Eye (tissue), 1 donor: ENCODE measurements at places on chromosomes 6 and 20.
A peak's percentile ranks its signal among the peaks of the same experiment; 100 is the strongest.

DNA sequence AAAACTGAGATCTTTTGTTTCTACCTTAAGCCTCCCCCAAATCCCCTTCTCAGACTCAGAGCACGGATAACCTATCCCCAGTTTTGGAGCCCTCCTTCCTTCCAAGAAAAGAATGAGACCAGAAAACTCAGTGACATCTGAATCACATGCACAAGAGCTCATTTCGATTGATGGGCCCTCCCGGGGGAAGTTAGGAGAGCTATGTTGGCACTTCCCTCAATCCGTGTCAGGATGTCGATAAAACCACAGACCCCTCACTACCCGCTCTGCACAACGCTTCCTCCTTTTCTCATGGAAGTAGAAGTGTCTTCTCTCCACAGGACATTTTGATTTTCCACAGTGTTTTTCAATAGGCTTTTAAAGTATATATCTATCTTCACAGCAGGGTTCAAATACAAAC, 332.4 kb downstream of the HACE1 start:
- no peak for DNase-seq

DNA sequence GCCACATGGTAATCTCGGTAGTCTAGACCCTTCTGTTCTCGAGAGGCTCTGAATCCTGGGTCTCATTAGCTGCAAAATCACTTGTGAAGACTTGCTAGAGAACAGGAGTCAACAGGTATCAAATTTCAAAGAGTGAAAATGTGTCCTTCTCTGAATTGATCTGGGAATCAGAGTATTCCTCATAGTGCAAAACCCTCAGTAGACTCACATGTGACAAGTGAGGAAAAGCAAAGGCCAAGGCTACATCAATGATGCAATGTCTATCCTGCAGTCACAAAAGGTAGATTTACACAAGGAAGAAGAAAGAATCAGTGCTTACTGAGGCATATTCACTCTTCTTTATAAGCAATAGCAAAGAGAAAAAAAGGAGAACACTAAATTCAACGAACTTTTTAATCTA, 1220.0 kb upstream of the GJE1 start:
- DNase-seq = peak; percentile 3

- DNase-seq = no peak
Measured at GRCh38 chr20:62186887-62187866, 4.3 kb downstream of the MTG2 start.

- peak; percentile 38 for DNase-seq
Measured at GRCh38 chr6:150549674-150550101, 50.0 kb upstream of the PLEKHG1 start.

DNA sequence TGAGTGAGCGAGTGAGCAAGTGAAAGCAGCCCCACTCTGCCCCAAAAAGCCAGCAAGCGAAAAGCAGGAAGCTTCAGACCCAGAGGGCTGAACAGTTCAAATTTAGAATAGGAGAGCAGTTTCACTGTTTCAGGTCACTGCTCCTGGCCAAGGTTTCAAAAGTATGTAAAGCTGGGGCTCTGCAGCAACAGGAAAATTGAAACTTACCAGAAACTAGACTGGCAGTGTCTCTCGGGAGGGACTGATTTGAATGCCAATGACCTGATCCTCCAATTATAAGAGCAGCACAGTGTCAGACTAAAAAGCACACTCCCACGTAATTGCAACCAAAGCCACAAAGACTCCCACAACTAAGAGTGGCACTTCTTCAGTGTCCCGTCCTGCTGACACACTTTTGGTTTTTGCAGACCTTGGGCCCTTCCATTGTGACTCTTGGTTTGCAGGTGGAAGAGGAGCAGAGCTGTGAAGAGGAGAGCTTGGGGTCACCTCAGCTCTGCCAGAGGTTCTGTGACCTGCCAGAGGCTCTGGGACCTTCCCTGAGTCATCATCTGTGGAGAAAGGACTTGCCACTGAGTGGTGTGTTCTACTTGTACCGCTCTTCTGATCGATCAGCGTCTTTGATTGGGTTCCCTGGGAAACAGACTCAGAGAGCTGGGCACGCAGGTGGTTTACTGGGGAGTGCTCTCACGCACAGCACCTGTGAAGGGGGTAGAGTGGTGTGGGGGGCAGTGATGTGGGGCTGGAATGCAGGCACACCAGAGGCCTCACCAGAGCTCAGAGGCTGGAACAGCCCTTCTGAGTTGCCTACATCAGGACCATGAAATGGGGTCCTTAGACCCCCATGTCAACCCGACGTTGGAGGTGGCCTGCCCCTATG, 52.7 kb upstream of the PTGIS start:
- DNase-seq = no peak

GRCh38 chr6:15842727-15843117, 179.9 kb upstream of the DTNBP1 start:
- no peak for DNase-seq

DNA sequence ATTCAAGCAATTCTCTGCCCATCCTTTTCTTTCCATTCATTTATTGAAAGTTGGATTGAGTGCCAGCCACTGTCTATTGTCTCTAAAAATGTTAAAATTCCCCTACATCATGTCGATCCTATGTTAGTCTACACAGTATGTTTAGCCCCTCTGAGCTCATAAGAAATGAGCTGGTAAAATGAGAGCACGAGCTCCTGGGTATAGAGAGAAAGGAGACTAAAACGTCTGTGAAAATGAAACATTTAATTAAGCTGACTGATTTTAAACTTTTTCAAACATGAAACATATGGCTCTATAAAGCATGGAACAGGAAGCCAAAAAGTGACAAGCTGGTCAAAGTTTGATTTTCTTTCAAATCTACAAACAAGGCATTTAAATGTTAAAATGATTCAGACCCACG, 104.0 kb upstream of the ASF1A start:
- no peak for DNase-seq

GRCh38 chr20:31811796-31812728, 7.1 kb upstream of the MYLK2 start:
- peak; percentile 50 for DNase-seq

- no peak for DNase-seq
Measured at GRCh38 chr20:24129641-24130040, 141.1 kb upstream of the GGTLC1 start.

GRCh38 chr6:152161501-152161900, 354.0 kb downstream of the ESR1 start:
- no peak for DNase-seq

DNA sequence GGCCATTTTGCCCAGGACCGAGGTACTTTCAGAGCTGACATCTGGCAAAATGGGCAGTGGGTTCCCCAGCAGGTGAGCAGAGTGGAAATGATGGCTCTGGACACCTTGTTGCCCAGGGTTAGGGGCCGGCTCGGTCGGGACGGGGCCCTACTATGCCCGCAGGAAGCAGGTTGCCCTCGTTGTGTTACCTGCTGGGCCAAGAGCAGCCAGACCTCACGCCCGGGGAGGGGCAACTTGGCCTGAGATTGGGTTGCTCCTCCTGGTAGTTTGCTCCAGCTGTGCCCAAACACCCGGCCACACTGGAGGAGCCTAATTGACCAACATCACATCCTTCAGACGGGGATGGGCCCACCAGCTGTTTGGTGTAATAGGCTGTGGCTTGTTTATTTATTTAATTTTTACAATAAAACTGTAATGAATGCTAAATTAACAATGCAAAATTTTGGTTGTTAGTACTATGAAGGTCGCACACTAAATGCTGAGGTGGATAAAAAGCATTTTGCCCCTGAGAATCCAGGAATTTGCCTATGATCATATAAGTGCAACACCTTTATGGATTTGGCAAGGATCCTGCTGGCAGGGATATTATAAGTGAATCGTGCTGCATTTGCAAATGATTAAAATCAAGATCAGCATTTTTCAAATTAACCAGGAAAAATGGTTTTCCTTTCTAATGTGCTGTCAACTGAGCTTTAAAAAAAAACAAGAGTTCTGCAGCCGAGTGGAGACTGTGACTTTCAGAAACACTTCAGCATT, 26.6 kb upstream of the PCMTD2 start:
- no peak for DNase-seq

- peak; percentile 85 for DNase-seq
Measured at GRCh38 chr6:101393251-101393828, at the start of gene GRIK2. Gene GRIK2, plus strand, starts transcription at chr6:101393708.

- no peak for DNase-seq
Measured at GRCh38 chr20:364905-365794, 15.4 kb upstream of the TRIB3 start.

GRCh38 chr6:159691963-159692287, 1.1 kb downstream of the SOD2 start:
- peak; percentile 22 for DNase-seq

DNA sequence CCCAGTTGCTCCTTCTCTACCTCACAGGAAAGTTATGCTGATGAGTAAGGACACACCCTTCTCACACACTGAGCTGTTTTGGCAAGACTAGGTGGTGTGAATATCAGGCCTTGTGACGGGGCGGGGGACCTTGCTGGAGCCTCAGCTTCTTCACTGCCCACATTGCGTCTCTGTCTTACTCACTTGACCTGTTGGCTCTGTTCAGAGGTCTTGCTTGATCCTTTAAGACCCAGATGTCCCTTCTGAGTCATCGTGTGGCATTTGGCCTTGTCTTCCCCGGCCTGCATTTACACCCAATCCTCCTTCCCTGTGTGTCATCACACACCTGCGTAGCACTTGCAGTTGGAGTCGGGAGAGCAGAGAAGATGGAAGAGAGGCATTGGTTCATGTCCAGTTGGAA, 8.3 kb upstream of the PRND start:
- DNase-seq = no peak

DNA sequence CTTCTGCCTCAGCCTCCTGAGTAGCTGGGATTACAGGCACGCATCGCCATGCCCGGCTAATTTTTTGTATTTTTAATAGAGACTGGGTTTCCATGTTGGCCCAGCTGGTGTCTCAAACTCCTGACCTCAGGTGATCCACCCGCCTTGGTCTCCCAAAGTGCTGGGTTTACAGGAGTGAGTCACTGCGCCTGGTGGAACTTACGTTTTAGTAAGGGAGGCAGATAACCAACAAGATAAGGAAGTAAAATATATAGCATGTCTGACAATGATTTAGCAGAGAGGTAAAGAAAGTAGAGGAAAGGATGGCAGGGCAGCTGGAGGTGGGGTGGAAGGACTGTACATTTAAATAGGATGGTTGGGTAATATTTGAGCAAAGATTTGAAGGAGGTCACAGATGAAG, 12.8 kb upstream of the MYMX start:
- no peak for DNase-seq

- DNase-seq = no peak
Measured at GRCh38 chr6:20487669-20488375, 46.4 kb upstream of the CDKAL1 start.

- DNase-seq = no peak
Measured at GRCh38 chr20:20754714-20755113, 42.3 kb upstream of the RALGAPA2 start.

- no peak for DNase-seq
Measured at GRCh38 chr6:142637624-142638351, 307.2 kb downstream of the HIVEP2 start.

GRCh38 chr6:157841211-157841840, 18.3 kb downstream of the SNX9 start:
- DNase-seq = no peak

DNA sequence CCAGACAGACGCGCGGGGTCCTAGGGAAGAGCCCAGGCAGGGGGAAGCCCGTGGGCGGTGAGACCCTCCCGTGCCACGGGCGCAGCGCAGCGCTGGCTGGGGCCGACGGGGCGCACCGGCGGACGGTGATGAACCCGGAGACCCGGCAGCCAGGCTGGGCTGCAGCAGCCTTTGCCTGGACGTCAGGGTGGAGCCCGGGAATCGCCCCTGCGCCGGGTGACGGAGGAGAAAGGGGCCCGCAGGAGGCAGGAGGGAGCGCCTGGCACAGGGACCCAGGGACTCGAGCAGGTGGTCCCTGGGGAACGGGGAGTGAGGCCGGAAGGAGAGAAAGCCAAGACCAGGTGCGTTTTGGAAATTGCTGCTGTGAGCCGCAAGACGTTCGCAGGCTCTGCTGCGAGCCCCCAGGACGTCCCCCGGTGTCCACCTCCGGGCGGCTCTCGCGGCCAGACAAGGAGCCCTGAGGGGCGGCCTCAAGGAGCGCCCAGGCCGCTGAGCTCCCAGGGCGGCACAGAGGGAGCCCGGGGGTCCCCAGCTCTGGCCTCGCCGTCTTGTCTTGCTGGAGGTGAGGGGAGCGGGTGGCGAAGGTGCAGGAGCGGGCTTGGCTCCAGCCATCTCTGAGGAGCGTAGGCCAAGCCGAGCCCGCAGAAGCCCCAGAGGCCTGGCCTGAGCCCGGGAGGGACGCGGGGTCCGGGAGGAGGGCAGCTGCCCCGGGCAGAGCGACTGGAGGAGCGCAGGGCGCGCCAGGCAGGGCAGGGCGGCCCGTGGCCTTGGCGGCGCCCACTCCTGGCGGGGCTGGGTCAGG, 191.2 kb upstream of the PDE10A start:
- DNase-seq = no peak

DNA sequence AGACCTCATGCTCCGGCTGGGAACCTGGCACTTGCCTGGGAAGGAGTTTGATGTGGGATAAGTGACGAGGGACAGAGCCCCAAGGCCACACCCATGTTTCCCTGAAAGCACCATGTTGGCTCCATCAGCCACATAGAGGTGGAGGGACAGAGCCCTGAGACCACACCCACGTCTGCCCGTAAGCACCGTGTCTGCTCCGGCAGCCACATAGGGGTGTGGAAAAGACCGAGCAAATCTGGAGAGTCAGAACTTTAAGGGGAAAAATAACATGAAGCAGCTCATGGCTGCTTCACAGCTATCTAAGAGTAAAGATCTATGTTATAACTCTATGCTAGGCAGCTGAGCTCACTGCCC, 15.3 kb downstream of the SLCO4A1 start:
- DNase-seq = no peak

- no peak for DNase-seq
Measured at GRCh38 chr6:139920027-139920775, 545.8 kb upstream of the CITED2 start.

DNA sequence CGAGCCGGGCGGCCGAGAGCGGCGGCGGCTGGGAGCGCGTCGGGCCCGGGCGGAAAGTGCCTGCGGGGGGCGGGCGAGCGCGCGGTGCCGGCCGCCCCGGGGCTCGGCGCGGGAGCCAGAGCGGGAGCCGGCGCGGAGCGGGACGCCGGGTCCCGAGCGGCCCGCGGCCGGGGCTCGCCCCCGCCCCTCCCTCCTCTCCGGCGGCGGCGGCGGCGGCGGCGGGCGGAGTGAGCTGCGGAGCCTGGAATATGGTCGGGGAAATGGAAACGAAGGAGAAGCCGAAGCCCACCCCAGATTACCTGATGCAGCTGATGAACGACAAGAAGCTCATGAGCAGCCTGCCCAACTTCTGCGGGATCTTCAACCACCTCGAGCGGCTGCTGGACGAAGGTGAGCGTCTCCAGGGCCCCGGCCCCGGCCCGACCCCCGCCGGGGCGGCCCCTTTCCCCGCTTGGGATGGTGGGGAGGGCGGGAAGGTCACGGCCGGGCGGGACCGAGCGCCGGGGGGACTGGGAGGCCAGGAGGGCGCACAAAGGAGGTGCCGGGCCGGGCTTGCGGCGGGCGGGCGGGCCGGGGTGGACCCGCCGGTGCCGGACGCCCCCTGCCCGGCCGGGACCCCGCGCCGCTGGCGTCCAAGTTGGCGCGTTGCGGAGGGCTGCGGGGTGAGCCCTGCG, 565 bp downstream of the QKI start:
- DNase-seq = peak; percentile 83
